ENCODE measurements at places on chromosomes 7 and 10. TPM values are rescaled to one million over a fixed set of nuclear protein-coding genes. Genes with fewer than 3 reads are reported as not detected.

MYOF gene
- 8.0 TPM for total RNA-seq

- no peak for DNase-seq
Observed at GRCh38 chr10:93912444-93912843, 18.7 kb downstream of the SLC35G1 start.

- no peak for DNase-seq
Observed at GRCh38 chr10:79385804-79386531, 38.7 kb downstream of the PPIF start.

DNA sequence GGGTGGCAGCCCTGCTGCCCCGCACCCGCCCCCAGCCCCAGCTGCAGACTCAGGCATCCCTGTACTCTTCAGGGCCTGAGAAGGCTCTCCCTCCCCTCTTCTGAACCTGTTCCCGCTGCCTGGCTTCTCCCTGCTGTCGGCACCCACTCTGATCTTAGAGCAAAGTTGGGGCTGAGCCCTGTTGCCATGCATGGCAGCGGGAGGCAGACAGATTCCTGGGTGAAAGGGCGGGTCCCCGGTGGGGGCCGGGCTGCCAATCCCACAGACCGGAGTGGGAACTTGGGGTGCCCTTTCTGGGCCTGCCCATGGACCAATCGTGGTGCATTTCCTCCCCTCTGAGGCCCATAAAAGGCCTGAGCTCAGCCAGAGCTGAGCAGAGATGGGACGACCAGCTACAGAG, 80.7 kb downstream of the SPDYE5 start:
- no peak for DNase-seq

DNA sequence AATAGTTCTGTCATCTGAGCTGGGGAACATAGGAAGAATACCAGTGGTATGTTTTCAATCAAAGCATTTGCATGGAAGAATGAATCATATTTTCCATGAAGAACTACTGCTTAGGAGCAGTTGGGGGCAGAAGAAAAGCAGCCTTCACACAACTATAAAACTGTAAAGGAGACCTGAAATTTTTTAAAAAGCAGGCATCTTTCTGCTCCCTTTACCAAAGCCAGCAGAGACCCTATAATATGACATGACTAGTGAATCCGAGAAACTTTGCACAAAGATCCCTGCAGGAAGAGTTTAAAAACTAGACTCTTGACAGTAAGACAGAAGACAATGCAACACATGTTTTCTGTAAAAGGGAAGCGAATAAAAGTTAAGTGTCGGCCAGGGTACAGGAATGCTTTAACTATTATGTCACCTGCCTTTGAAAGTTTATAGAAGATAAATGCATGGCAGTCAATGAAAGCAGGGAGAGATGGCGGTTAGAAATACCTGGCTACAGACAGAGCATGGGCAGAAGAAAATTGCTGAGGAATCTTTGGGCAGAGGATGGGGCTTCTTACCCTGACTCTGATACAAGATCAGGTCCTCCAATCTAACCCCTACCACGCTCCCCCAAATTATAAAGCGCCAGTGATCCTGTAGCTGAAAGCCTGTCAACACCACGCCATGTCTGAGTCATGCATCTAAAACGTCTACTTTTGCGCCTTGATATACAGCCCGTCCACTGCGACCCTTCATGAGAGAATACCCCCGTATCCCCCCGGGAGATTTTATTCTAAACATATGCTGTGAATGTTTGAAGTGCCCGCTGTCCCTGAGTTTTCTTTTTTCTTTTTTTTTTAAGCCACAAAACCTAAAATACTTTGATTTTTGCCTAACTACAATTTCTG, 93.1 kb downstream of the GLI3 start:
- no peak for DNase-seq
